ENCODE measurements at places on chromosomes 2 and 18. TPM values are rescaled to one million over a fixed set of nuclear protein-coding genes. Genes with fewer than 3 reads are reported as not detected.

GRCh38 chr2:84823788-84824187 lies 57.1 kb downstream of the TRABD2A start:
- DNase-seq, result peak; percentile 75

GRCh38 chr2:207231967-207232366 lies 66.2 kb upstream of the KLF7 start:
- DNase-seq, result no peak

GRCh38 chr18:32439241-32439640 lies 31.4 kb downstream of the GAREM1 start:
- DNase-seq, result no peak

- DNase-seq, result peak; percentile 25
These were observed 176.1 kb upstream of the DLGAP1 start for GRCh38 chr18:4631239-4631638.

GRCh38 chr2:222525811-222526210 lies 101.5 kb downstream of the SGPP2 start:
- no peak for DNase-seq

- DNase-seq, result no peak
These were observed 114.9 kb downstream of the GALNT13 start for GRCh38 chr2:153986488-153987229.

- DNase-seq, result no peak
These were observed 7.1 kb upstream of the GRHL1 start for GRCh38 chr2:9944330-9944758.

GRCh38 chr18:26051843-26052242 lies 38.6 kb downstream of the SS18 start:
- no peak for DNase-seq

POTEE gene
- total RNA-seq, result 0.09 TPM

TBR1 gene
- not detected for total RNA-seq
